ENCODE measurements at places on chromosomes 6 and 20.

- DNase-seq: no peak
Measured at GRCh38 chr6:156848123-156848522, 70.9 kb downstream of the ARID1B start.

- no peak for DNase-seq
Measured at GRCh38 chr20:58312836-58313235, 3.3 kb downstream of the RAB22A start.

- DNase-seq: no peak
Measured at GRCh38 chr20:59028812-59029211, 3.3 kb downstream of the ATP5F1E start.

GRCh38 chr6:11575408-11576033 is 38.0 kb downstream of the TMEM170B start:
- peak; percentile 93 for DNase-seq

DNA sequence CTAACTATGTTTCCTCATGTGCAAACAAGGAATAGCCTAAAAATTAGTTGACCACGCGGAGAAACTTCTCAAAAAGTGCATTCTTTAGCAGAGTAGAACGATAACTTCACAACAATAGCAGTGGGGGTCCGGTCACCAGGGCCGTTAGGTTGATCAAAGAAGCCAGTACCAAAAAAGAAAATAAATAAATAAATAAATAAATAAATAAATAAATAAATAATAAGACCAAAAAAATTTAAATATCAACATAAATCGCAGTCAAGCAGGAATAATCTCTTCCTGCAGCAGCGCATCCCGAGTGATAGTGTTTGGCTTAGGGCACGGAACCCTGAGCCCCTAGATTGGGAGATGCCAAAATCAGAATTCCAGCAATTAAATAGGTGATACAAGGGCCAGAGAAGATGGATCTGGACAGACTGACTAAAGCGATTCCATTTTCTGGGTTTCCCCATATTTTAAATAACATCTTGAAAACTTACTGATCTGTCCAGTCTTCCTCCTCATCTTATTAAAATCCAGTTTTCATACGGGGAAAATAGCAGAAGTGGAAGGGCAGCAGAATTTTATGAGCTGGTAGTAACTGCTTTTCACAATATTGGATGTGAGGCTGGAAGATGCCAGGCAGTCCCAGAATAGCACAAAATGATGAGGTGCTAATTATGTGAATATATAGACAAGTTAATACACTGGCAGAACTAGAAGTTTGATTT is 4.4 kb upstream of the OLIG3 start:
- DNase-seq: no peak

- DNase-seq: no peak
Measured at GRCh38 chr6:31513456-31514165, 15.2 kb upstream of the MCCD1 start.

DNA sequence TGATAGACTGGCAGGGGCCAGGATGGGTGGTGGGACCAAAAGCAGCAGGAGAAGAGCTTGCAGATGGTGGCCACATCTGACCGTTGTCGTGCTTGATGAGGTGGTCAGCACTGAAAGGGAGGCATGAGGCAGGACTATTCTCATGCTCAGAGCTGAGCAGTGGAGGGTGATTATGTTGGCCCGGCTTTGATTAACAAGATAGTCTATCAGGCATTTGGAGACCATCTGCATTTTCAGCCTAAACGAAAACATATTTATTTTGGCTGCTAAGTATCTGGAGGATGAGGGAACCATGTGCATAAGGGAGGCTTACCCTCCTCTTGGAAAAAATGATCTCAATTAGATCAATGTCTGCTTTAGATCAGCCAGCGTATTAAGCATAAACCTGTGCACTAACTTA is 141.6 kb upstream of the KCNK16 start:
- DNase-seq: no peak

- DNase-seq: peak; percentile 57
Measured at GRCh38 chr6:165486183-165487137, 176.6 kb downstream of the PDE10A start.

- peak; percentile 99 for DNase-seq
Measured at GRCh38 chr6:16723826-16724225, 37.4 kb downstream of the ATXN1 start.

DNA sequence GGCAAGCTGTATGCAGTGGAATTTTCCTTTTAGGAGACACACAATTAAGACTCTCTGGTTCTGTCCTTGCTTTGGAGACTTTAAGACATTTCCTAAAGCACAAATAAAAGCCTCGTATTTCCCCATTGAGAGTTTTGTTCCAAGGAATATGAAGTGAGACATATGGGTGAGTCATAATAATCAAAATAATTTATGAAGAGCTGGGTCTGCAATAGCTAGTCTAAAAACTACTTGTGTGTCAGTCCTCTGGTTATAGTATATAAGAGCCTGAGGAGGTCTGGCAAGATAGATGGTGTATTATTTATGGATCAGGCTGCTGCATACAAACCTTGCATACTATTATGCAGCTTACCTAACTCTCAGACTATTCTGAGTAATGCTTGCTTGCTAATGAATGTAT is 142.6 kb downstream of the ADGRG6 start:
- peak; percentile 49 for DNase-seq

DNA sequence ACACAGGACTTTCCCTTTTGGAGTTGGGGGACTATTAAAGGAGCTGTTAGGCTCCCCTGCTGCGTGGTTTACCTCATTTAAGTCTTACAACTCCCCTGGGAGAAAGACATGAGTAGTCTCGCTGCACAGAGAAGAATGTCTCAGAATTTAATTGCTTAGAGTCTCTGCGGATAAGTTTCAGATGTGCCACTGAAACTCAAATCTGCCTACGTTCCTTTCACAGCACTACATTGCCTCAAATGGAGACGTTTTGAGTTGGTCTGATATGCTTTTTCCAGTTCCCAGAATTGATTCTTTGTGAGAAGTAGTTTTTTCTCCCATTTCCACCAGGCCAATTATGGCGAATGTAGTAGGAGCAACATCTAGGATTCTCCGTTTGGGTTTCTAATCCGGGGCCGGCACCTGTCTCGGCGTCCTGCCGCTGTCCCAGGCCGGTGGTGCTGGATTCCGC is 532 bp upstream of the SLC35F1 start:
- DNase-seq: no peak

DNA sequence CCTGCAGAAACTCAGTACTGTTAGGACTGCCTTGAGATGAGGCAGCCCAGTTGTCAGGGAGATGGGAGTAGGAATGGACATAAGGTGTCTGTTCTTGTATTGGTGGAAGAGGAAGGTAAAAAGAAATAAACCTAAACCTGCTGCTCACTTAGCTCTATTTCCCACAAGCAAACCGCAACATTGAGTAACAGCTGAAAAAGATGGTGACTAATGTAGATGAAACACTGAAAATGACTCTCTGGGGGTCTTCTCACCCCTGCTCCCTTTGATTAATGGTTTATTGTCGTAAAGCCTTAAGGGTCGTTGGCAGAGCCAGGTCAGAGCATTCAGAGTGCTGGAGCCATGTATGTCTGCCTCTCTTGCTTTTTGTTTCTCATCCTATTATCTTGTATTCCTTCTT is 87.5 kb downstream of the FOXO3 start:
- peak; percentile 63 for DNase-seq

GRCh38 chr6:110900028-110900598 is 25.5 kb downstream of the AMD1 start:
- DNase-seq: no peak

- no peak for DNase-seq
Measured at GRCh38 chr6:37640786-37641395, 56.8 kb downstream of the MDGA1 start.

- no peak for DNase-seq
Measured at GRCh38 chr20:24786646-24787045, 162.4 kb upstream of the CST7 start.

DNA sequence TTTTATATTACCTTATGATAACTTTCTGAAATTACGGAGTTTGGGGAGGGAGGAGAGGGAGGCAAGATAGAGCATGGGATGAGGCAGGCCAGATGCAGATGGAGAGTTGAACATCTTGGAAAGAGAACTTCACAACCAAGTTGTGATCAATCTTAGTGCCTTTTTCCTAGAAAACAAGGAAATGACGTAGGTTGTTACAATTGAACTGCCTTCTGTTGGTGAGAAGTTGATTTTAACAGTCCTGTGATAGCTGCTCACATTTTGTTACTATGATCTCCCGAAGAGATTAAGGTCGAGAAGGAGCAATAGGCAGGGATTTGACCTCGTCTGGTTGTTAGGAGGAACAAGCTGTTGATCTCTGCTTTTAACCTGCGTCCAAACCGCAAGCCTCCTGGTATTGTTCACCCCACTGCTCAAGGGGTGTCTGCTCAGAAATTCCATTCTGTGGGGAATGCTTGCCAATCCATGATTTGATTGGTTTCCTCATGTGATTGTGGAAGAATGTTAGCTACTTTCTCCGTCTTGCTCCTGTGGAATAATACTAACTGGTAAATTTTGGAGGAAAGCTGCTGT is 35.1 kb downstream of the TIAM2 start:
- peak; percentile 79 for DNase-seq

- no peak for DNase-seq
Measured at GRCh38 chr6:31450751-31451150, 47.2 kb upstream of the MICB start.

- DNase-seq: no peak
Measured at GRCh38 chr6:161889324-161889723, 615.5 kb upstream of the AGPAT4 start.

DNA sequence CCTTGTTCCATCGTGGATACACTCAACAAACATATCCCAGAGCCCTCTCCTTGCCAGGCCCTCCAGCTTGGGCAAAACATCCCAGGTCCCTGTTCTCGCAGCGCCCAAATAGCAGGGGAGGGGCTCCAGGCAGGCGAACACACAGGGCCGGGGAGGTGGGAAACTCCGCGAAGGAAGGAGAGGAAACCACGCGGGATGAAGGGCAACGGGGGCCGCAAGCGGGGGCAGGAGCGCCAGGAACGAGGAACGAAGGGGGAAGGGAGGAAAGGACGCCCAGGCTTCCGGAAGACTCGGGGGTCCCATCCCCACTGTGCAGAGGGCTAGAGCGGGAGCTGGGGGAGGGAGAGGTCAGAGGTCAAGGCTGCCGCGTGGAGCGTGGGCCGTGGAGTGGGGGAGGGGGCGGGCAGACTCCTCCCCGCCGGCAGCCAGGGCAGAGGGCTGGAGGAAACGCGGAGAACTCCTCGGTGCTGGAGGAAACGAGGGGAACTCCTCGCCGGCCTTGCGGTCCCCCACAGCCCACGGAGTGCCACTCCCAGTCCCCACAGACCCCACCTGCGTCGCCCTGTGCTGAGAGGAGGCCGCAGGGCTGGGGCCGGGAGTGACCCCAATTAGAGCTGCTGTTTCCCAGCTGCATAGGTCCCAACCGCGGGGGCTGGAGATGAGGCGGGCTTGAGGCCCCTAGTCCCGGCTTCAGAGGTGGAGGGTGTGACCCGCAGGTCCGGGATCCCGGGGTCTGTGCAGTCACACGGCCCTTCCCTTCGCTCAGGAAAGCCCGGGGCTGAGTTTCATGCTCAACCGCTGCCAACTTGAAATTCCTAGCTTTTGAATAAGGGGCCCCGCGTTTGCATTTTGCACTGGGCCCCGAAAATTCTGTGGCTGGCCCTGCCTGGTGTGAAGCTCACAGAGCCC is 1.2 kb upstream of the RBM38 start:
- DNase-seq: no peak

DNA sequence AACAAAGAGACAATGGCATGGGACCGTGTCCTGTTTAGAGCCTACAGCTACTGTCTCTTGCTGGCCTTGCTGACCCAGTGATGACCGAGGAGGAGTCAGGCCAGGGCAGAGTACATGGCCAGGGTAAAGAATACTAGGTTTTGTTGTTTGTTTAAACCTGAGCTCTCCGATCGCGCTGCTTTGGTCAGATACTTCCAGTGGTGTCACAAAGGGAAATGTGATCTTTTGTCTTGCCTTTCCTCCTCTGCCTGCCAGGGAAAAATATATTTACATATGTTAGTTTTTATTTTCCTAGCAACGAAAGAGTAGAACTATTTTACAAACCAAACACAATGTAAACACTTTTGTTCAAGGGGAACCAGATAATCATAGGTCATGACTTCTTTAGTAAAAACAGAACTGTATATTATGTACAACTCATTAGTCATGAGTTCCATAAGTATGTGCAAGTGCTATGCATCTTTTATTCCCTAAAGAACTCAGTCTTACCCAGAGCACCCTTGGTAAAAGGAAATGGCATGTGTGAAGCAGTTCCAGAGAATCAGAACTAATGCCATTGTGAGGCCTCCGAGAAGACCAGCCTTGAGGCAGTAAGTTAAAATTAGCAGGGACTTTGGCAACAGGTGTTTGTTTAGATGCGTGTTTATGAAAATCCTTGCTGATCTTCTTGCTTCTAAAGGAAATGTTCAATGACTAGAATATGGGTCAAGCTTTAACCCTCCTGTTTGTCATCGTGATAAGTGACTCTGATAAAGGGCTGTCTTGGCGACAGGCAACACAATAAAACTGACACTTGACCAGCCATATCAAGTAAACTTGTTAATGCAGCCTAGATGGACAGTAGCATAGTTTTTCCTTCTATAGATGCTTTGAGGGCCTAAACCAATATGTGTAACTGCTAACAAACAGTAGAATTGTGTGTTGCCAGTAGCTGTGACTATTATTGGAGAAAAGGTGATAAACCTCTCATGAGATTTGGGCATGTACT is 204.6 kb downstream of the NKAIN2 start:
- peak; percentile 3 for DNase-seq

GRCh38 chr6:168374051-168374502 is 54.5 kb upstream of the DACT2 start:
- DNase-seq: no peak

- no peak for DNase-seq
Measured at GRCh38 chr20:63261060-63261794, 7.0 kb upstream of the NKAIN4 start.

GRCh38 chr6:38686270-38687042 is 16.5 kb downstream of the GLO1 start:
- DNase-seq: peak; percentile 14

DNA sequence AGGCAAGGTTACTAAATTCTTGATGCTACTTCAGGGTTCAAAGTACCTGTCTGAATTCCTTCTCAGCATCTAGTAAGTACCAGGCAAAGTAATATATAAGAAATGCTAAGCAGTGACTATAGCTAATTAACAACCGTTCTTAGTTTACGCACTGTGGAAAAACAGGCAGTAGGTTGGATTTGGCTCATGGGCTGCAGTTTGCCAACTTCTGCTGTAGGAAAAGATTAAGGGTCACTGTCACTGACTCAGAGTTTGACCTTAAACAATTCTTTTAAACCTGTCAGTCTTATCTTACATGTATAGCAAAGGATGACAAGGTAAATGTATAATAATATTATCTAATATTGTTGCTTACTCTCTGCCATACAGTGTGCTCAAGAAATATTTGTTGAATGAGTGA is 42.3 kb downstream of the CTNNBL1 start:
- DNase-seq: peak; percentile 32

- DNase-seq: no peak
Measured at GRCh38 chr6:162177746-162178145, 549.8 kb downstream of the PRKN start.

- DNase-seq: peak; percentile 43
Measured at GRCh38 chr20:64057628-64058498, 5.1 kb upstream of the TCEA2 start.

All from amniotic epithelial cell (primary cell).